ENCODE measurements at places on chromosomes 5 and 9.

GRCh38 chr5:98308231-98308630 is 465.2 kb upstream of the RGMB start:
- no peak overlapping the region for H3K27ac ChIP-seq
- peaks cover 7% of the 10 kb centered on the region for H3K4me1 ChIP-seq
- no peaks in the 10 kb centered on the region for H3K27me3 ChIP-seq

DNA sequence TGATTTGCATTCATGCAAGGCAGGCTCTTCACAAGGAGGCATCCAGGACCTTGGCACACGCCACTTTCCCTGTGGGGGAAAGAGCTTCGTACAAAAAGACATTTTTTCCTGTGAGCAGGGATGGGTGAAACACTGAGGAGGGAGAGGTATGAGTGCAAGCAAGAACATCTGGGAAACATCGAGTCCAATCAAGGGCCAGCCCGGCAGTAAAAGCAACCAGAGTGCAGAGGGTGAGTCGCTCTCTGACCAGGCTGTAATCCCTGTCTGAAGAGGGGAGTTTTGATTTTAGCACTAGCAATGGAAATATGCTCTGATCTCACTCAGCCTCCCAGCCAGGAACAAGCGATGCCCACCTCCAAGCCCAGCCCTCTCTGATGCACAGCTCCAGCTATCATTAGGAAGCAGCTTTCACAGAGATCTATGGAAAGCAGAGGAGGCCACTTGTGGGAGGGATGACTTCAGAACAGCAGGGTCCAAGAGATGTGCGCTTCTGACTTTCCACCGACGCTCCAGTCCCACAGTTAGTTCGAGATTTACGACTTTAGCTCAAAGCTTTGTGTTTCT is 211.0 kb upstream of the ADAMTS16 start:
- no peaks in the 10 kb centered on the region for H3K4me1 ChIP-seq
- no peak overlapping the region for H3K27ac ChIP-seq
- no peaks in the 10 kb centered on the region for H3K27me3 ChIP-seq
- no peak for DNase-seq
- no peak overlapping the region for H3K4me3 ChIP-seq
- no peaks in the 10 kb centered on the region for H3K36me3 ChIP-seq

- peaks cover 21% of the 10 kb centered on the region for H3K36me3 ChIP-seq
- no peaks in the 10 kb centered on the region for H3K27me3 ChIP-seq
- no peak for DNase-seq
- no peak overlapping the region for H3K4me3 ChIP-seq
- no peak overlapping the region for H3K27ac ChIP-seq
Measured at GRCh38 chr5:1497242-1497777, 26.4 kb downstream of the LPCAT1 start.

- DNase-seq, result peak; percentile 31
- peak overlapping the region; percentile 60 for H3K4me3 ChIP-seq
- H3K27ac ChIP-seq, result no peak overlapping the region
- no peaks in the 10 kb centered on the region for H3K27me3 ChIP-seq
- peaks cover 17% of the 10 kb centered on the region for H3K36me3 ChIP-seq
Measured at GRCh38 chr5:112923148-112923917, 1.3 kb upstream of the REEP5 start.

DNA sequence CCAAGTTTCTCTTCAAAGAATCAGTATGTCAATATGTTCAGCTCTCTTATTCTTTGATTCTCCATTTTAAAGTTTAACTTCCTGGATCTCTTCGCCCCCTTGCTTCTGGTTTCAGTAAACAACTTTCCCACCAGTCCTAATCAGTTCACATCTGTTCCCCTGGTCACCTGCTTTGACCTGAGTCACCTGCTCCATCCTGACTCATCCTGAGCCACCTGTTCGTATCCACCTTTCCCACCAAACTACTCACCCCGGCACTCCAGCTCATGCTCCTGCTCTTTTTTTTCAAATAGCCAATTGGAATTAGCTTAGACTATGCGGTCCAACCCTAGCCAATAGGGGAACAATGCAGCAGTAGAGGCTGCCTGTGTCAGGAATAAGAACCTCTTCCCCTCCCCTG is 23.6 kb upstream of the CSF1R start:
- H3K4me1 ChIP-seq, result no peaks in the 10 kb centered on the region
- H3K27ac ChIP-seq, result no peak overlapping the region
- DNase-seq, result peak; percentile 59
- no peaks in the 10 kb centered on the region for H3K27me3 ChIP-seq
- no peaks in the 10 kb centered on the region for H3K36me3 ChIP-seq

All from H9 (cell line).